ENCODE measurements at places on chromosomes 2 and 18.

DNA sequence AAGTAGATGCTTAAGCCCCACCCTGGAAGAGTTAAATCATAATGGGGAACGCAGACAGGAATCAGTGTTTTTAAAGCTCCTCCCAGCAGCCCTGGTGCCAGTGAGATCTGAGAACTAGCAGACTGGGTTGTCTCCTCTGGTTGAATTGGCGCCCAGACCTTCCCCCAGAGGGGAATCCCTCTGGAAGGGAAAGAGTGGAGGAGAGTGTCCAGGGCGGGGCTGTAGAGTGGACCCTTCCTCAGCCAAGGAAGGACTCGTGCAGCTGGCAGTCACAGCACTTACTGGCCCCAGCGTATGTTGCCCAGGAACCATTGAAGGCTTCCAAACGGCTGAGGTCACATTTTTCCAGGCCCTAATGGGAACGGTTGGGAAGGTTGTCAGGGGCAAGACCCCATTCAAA lies 62.5 kb downstream of the TGOLN2 start:
- no peak for DNase-seq

GRCh38 chr18:9792565-9793245 lies 84.6 kb downstream of the RAB31 start:
- DNase-seq = no peak

DNA sequence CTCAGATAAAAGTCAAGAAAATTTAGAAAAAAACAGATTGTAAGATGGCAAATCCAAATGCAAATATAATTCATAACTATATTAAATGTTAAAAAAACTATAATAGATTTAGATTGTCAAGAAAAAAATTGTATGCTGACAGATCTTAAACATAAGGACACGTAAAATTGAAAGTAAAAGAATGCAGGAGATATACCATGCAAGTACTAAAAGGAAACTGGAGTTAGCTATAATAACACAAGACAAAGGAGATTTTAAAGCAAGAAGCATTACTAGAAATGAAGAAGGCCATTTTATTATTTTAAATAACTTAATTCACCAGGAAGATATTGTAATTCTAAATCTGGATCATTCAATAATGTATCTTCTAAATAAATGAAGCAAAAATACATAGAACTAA lies 48.3 kb downstream of the TTC21B start:
- no peak for DNase-seq

- DNase-seq = no peak
Observed at GRCh38 chr2:9092383-9093282, 89.1 kb upstream of the MBOAT2 start.

GRCh38 chr2:60136913-60137312 lies 416.5 kb downstream of the BCL11A start:
- DNase-seq = no peak

DNA sequence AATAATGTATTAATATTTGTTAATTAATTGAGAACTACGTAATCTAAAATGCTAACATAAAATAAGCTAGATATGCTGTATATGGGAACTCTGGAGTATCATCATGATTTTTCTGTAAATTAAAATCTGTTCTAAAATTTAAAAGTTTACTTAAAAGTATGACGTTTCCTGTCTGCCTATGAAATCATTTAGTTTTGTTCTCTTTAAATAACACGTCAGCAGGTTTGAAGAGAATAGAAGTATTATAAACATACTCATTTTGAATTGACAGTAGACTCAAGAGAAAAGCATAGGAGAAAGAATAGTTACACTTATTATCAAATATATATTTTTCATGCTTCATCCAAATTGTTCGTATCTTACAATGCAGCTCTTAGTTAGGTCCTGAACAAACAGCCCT lies 19.1 kb upstream of the ZNF804A start:
- DNase-seq = no peak

- peak; percentile 47 for DNase-seq
Observed at GRCh38 chr2:221567809-221568208, 4.3 kb downstream of the EPHA4 start.

- DNase-seq = no peak
Observed at GRCh38 chr2:48998449-48998848, 155.9 kb downstream of the FSHR start.

- DNase-seq = no peak
Observed at GRCh38 chr2:151851761-151852160, 23.5 kb upstream of the ARL5A start.

DNA sequence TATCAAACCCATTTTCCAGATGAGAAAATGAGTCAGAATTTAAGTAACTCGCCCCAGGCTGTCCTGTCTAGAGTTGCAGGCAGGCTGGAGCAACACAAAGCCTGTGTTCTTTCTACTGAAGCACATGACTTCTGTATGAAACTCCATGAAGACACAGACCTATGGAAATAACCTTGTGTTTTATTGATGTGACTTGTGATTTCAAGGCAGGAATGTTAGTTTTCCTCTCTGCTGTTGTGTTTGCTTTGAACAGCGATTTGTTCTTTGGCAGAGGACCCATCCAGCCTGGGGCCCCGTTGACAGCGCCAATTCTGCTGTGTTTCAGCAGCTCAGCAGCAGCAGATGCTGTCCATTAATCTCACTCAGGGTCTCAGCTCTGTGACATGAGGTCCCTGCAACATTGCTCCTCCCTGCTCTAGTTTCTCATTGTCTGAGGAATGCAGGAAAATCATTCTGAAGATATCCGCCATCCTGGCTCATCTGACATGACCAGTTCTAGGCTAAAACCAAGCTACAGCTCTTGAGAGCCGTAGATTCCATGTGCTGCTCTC lies 344.3 kb upstream of the RAB12 start:
- DNase-seq = no peak

GRCh38 chr2:105997711-105998110 lies 196.4 kb downstream of the UXS1 start:
- no peak for DNase-seq

DNA sequence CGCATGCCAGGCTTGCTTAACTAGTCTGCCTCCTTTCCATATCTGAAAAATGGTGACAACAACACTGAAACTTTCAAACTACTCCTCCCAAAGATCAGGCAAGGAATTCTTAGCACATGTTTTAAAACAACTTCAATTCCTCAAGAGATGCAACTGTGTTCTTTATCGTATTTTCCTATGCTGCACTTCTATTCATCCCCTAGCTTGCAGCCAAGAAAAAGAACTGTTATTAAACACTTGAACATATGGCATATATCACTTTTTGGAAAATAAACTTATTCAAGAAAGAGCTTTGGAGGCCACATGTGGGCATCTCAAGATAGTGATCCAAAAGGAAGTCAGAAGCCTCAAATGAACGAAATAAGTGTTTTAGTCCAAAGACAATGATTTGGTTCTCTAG lies 75.6 kb upstream of the STAM2 start:
- DNase-seq = no peak

DNA sequence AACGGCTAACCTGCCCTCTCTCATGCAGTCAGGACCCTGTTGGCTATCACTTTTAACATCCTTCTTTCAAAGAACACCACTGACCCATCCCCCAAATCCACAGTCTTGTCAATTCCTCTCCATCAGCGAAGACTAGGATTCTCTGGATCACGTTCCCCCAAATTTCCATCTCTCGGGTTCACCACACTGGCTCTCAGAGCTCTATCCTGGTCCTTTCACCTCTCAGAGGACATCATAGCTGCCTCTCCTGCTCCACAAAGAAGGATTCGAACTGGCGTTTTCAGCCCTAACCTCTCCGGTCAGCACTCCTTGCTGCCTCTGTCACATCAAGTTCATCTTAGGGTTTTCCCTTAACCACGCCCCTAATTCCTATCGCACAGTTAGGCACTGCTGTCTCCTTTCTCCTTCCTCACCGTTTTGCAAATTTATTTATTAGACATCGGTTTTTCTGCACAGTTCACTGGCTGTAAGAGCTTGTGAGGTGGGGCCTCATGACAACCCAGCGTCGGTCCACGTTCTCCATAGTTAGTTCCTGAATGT lies 247.5 kb upstream of the PXDN start:
- DNase-seq = no peak

- DNase-seq = no peak
Observed at GRCh38 chr2:50564766-50565165, 467.2 kb downstream of the NRXN1 start.

- no peak for DNase-seq
Observed at GRCh38 chr18:23238651-23239349, 103.5 kb downstream of the CABLES1 start.

DNA sequence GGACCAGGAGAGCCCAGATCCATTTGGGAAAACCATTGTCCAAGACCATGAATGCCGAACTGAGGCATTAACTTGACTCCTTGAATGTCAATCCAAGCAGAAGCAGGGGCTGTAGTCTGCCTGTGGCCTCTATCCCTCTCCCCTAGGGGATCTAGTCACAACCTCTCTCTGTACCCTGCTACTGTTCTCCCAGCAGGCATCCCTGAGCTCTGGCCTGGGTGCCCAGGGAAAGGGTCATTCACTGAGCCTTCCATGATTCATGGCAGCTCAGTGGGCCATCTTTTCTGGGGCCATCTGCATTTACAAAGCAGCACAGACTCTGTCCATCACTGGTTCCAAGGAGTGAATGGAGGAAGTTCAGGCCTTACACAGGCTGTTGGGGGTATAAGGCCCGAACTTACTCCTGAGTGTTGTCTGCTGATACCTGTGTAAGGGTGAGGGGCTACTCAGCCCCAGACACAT lies 151.8 kb downstream of the ZFP36L2 start:
- DNase-seq = no peak

DNA sequence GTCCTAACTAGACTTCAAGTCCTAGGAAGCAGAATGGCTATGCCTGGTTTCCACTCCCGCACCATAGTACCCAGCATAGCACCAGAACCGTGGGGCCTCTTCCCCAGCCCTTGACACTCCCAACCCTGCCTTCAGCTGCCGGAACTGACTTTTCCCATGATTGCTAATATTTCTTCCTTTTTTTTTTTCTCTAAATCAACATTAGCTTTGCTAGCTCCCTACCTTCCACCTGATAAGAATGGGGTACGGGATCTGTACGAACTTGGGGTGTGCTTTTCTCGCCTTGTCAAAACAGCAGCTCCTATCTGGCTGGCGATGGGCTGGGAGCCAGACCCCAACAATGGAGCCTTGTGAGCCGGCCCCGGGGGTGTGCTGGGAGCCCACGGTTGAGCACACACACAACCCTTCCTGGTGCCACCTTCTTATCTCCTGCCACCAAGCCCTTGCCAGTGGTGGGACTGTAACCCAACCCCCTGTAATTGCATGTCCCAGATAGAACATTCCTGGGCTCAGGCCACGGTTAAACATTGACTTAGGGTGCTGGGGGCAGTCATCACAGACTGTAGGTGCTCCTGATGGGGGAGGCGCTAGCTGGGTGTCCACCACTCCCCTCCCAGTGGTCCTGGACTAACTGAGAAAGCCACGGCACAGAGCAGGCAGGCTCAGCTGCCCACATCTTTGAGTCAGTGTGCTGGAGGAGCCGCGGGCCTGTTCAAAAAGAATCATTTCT lies 213.0 kb upstream of the HAAO start:
- DNase-seq = no peak

DNA sequence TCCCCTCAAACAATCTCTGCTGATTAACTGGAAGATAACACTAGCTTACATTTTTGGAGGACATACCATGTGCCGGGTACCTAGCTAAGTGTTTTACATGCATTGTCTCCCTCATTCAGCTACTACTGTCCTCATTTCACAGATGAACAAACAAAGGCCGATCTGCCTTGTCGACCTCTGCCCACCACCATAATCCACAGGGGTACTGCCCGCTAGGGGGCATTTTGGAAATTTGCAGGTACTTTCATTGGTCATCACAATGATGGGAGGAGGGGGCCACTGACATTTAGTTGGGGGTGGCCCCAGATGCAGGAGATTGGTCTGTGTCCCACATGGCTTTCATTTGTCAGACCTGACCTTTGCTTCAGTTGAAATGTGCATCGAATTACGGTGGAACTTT lies 3.9 kb upstream of the TMEM163 start:
- no peak for DNase-seq

GRCh38 chr2:189803431-189803830 lies 19.2 kb downstream of the PMS1 start:
- no peak for DNase-seq

GRCh38 chr2:71216501-71216900 lies 10.4 kb downstream of the PAIP2B start:
- DNase-seq = no peak

- no peak for DNase-seq
Observed at GRCh38 chr2:144548088-144548487, 28.2 kb upstream of the ZEB2 start.

DNA sequence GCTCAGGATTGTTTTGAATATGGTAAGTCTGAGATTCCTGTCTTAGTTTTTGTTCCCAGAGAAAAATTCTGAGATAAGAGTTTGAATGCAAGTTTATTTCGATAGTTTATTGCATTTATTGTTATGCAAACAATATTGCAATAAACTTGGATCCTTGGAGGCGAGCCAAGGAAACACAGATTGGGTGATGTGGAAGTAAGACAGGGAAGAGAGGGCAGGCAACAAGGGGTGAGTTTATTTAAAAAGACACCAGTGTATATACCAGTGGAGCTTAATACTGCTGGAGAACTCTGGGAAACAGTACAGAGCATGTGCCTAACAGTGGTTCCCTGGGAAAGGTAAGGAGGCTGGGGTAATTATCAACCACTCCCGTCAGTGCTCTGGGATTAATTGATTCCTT lies 87.5 kb upstream of the NEDD4L start:
- DNase-seq = no peak

DNA sequence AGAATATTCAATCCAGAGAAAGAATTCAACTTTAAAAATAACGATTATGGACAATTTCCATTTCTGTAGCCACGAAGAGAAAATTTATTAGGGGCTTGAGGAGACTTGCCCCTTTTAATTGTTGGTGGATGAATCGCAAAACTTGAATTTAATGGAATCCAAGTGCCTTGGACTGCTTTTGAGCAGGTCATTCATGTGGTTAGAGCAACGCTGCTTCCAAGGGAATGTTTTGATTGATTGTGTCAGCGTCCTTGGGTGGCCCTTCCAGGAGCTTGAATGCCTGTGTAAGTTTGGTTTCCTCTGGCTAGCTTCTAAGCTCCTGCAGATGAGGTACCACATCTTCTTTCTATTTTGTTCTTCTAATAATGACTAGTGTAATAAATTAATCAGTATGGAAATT lies 213.4 kb downstream of the LTBP1 start:
- no peak for DNase-seq

DNA sequence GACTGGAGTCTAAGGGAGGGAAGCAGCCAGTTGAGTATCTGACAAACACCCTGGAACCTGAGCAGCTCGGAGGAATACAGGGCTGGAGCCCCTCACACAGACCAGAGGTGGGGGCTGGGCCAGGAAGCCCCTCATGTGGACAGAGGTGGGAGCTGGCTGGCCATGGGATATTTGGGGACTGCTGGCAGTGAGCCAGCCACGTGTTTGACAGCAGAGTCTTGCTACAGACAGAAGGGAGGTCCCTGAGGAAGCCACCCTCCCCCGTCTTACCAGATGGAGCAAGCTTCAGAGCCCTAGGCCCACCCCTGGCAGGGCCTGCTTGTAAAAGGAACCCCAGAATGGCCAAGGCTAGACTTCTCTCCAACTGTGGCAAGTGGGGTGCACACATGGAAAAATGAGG lies 3.6 kb upstream of the MTERF4 start:
- DNase-seq = no peak
